ENCODE measurements at places on chromosomes 11 and 22. TPM values are rescaled to one million over a fixed set of nuclear protein-coding genes. Genes with fewer than 3 reads are reported as not detected.

Gene NRGN
- 4.6 TPM for total RNA-seq

Gene OR10A2
- total RNA-seq: not detected

Gene SLC17A6
- not detected for total RNA-seq

Gene PLAAT3
- total RNA-seq: 13.9 TPM

Gene MTFP1
- total RNA-seq: 104 TPM

Gene CLCF1
- total RNA-seq: 3.5 TPM

Gene SLCO2B1
- total RNA-seq: 0.98 TPM

Gene LDHAL6A
- total RNA-seq: not detected

Gene OR51E1
- not detected for total RNA-seq

Gene INS
- total RNA-seq: not detected

Gene GLYATL2
- not detected for total RNA-seq

Gene PRR33
- not detected for total RNA-seq

Gene CNTN5
- total RNA-seq: not detected

Gene BACE1
- total RNA-seq: 2.5 TPM

Gene SCUBE2
- not detected for total RNA-seq

Gene MN1
- total RNA-seq: 0.13 TPM

Gene POU2F3
- not detected for total RNA-seq

Gene GATD1
- total RNA-seq: 56.3 TPM

Gene C22orf31
- not detected for total RNA-seq

Gene NEAT1
- 196 TPM for total RNA-seq

Gene ZMAT5
- 24.7 TPM for total RNA-seq

Gene UPK3A
- not detected for total RNA-seq

Gene EEF1G
- 1,800 TPM for total RNA-seq

Gene DCUN1D5
- 84.2 TPM for total RNA-seq

Gene KRTAP5-2
- not detected for total RNA-seq

Gene EP300
- 56.7 TPM for total RNA-seq

Gene FGF19
- not detected for total RNA-seq

Gene CCDC87
- 0.20 TPM for total RNA-seq

Gene NCF4
- total RNA-seq: 6.8 TPM

Gene OR51I1
- not detected for total RNA-seq

Gene VWCE
- 11.3 TPM for total RNA-seq

Gene OR52H1
- not detected for total RNA-seq

Gene P2RY2
- total RNA-seq: not detected

Gene CTSW
- total RNA-seq: 44.3 TPM

Gene SPATA19
- not detected for total RNA-seq

Gene CLDN5
- not detected for total RNA-seq
